ENCODE measurements at places on chromosomes 4 and X.

DNA sequence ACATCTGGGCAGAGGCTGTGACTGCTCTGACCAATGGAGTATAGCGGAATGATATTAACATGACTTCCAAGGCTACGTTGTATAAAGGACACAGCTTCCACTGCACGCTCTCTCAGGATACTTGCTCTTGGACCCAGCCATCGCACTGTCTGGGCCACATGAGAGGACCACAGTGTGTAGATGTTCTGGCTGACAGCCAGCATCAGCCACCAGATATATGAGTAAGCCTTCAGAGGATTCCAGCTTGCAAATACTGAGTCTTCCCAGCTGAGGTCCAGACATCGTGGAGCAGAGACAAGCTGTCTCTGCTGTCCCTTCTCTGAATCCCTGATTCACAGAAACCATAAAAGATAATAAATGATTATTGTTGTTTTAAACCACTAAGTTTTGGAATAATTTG lies 146.8 kb upstream of the USP9X start:
- no peak for DNase-seq

- DNase-seq, result no peak
These were observed 8.1 kb upstream of the DKK2 start for GRCh38 chr4:107044170-107044569.

DNA sequence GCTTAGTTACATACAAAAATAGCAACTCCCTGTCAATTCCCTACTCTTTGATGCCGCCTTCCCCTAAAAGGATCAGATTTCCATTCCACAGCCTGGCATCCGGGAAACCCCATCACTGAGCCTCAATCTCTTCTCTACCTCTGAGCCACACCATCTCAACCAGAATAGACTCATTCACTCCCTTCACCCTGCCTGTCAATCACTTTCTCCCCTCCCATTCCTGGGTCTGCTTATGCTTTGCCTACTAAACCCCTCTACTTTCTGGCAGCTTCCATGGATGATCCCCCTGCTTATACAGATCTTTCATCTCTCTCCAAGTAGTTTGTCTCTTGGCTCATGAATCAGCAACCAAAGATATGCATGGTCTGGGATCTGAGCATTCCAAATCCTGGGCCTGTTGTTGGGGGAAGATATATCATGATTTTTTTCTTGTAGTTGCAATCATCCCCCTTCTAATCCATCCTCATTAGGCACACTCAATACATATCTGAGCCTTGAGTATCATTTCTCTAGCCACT lies 2.6 kb downstream of the AMER1 start:
- DNase-seq, result no peak

- no peak for DNase-seq
These were observed 2.4 kb upstream of the LOC101059915 start for GRCh38 chrX:71664889-71665491.

DNA sequence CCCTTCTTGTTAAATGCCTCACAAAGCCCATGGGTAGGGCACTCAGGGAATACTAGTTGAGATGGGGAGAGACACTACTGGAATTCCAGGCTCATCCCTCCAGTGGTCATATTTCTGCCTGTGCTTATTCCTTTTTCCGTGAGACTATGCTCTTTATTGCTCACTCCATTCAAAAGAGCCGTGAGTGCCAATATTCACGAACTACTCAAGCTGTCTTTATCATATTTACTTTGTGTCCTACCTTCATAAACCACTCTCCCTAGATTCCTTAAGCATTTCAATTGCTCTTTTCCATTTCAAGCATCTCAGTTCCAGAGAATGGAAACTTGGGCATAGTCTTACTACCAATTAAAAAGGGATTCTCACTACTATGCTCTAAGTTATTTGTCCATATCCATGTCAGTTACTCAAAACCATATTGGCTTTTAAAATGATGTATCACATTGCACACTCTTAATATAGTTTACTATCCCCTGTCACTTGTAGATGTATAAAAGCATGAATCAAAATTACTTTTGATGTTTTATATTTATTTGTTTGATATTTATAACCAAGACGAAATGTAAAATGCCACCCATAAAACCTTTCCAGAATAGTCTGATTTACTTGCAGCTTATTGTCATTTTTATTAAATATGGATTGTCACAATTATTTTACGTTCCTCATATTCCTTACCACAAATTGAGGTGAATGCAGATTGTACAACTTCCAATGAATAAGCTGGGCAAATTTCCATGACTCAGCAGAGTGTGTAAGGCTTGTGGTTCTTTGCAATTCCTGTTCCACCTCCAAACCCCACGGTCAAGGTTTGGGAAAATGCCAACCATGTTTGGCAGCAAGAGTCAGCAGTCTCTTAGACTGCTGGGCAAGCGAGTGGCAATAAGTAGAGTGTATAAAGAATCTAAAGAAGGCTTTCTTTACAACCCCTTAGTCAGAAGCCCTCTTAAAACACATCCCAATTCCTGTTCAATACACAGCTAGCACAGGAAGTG lies 24.4 kb downstream of the ENOX2 start:
- no peak for DNase-seq

- DNase-seq, result no peak
These were observed 2.3 kb downstream of the ATP2B3 start for GRCh38 chrX:153519569-153520286.

DNA sequence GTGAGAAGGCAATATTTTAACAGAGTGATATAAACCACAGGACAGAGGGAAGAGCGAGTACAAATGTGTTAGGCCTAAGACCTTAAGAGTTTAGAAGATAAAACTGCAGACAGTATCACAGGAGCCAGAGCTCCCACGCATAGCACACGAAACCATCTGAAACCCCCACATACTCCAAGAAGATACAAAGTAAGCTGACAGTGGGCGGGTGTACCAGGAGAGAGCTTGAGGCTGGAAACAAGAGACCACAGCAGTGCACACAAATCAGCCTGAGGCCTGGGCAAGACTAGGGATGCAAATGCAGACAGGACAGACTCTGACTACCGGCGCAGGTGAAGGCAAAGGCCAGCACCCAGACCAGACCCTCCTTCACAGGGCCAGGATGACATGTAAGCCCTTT lies 54.1 kb upstream of the ARHGAP24 start:
- no peak for DNase-seq

Measured in urinary bladder (tissue), 4 donors.